Activated naive CD4-positive, alpha-beta T cell treated with anti-CD3 and anti-CD28 coated beads for 36 hours (primary cell): ENCODE measurements at places on chromosomes 1 and 21. TPM values are rescaled to one million over a fixed set of nuclear protein-coding genes. Genes with fewer than 3 reads are reported as not detected.

GRCh38 chr1:115783311-115783710 is 14.8 kb upstream of the CASQ2 start:
- H3K4me1 ChIP-seq = no peaks in the 10 kb centered on the region
- H3K27me3 ChIP-seq = peaks cover 20% of the 10 kb centered on the region
- H3K4me3 ChIP-seq = no peak overlapping the region
- DNase-seq = no peak
- no peaks in the 10 kb centered on the region for H3K36me3 ChIP-seq

GRCh38 chr21:25939396-25939761 is 204.6 kb downstream of the GABPA start:
- no peak for DNase-seq
- H3K4me3 ChIP-seq = no peak overlapping the region
- H3K36me3 ChIP-seq = peaks cover 3% of the 10 kb centered on the region

GRCh38 chr1:242435200-242435599 is 89.3 kb downstream of the PLD5 start:
- H3K27me3 ChIP-seq = peaks cover 4% of the 10 kb centered on the region
- H3K27ac ChIP-seq = no peak overlapping the region
- no peak overlapping the region for H3K4me3 ChIP-seq
- DNase-seq = no peak

DNA sequence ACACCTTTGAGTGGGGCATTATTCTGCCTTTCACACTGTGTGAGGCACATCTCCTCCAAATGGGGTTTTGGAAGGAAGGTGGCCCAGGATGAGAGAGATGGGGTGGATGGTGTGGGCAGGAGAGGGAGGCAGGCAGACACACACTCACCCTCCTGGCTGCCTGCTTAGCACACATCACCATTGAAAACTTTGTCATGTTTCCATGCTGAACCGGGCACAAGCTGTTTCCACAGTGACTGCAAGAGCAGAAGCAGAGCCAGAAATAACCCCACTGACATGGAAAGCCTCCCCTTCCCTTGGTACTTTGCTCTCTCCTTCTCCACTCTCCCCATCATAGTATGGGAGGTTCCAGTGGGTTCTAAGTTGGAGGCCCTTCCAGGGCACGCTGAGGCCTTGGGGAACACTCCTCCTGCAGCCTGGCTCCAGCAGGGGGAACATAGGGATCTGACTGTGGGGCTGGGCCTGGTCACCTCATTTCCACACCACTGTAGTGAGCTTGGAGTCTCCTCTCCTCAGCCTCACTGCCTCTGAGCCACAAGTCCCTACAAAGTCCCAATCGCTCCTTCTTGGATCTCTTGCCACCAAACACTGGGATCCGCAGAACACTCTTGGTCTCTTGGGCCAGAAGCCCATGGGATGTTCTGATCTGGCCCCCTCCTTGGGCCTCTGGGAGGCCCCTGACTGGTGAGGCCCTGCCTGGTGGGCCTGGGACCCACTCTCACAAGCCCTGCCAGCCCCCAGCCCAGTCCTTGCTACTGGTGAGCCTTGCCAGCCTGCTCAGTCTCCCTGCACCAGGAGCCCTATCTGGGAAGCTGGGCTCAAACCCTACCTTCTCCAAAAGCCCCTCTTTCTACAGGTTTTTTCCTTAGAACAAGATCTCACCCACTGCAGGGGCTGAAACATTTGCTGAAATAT is 163.0 kb upstream of the EDN2 start:
- peaks cover 47% of the 10 kb centered on the region for H3K4me1 ChIP-seq
- H3K4me3 ChIP-seq = no peak overlapping the region
- peaks cover 29% of the 10 kb centered on the region for H3K36me3 ChIP-seq
- H3K27ac ChIP-seq = peak overlapping the region; percentile 54
- DNase-seq = no peak
- H3K27me3 ChIP-seq = no peaks in the 10 kb centered on the region

- no peaks in the 10 kb centered on the region for H3K4me1 ChIP-seq
- no peak overlapping the region for H3K27ac ChIP-seq
- DNase-seq = no peak
- H3K4me3 ChIP-seq = no peak overlapping the region
- H3K27me3 ChIP-seq = no peaks in the 10 kb centered on the region
Measured at GRCh38 chr1:51799372-51799771, 79.2 kb downstream of the NRDC start.

GRCh38 chr1:8317647-8318381 is at the start of gene SLC45A1:
Gene SLC45A1 (plus strand): TSS chr1:8318114. CDS start chr1:8324330, 6,216 bp downstream.
- DNase-seq = peak; percentile 80
- H3K27me3 ChIP-seq = peaks cover 15% of the 10 kb centered on the region
- peaks cover 9% of the 10 kb centered on the region for H3K4me1 ChIP-seq

Gene PTPRU
- total RNA-seq = 0.15 TPM

Gene ZNF593
- total RNA-seq = 26.8 TPM

Gene FCRLA
- total RNA-seq = not detected
